ENCODE measurements at places on chromosomes 16 and 17.

GRCh38 chr16:28192806-28193529 is 18.8 kb downstream of the XPO6 start:
- no peak for DNase-seq

DNA sequence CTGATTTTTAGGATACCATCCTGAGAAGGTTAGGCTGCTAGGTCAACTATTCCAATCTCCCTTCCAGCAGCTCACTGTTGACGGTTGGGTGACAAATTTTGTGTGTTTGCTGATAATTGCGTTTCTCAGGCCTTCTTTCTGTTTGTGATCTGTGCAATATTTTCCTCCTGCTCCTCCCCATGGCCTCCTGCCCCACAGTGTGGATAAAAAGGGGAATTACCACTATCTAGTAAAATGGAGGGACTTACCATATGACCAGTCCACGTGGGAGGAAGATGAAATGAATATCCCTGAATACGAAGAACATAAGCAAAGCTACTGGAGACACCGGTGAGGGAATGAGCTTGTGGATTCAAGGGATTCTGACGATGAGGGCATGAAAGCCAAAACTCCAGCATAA is 9.2 kb downstream of the CHD3 start:
- DNase-seq, result no peak

GRCh38 chr16:19831678-19832077 is 53.0 kb downstream of the GPRC5B start:
- DNase-seq, result no peak

DNA sequence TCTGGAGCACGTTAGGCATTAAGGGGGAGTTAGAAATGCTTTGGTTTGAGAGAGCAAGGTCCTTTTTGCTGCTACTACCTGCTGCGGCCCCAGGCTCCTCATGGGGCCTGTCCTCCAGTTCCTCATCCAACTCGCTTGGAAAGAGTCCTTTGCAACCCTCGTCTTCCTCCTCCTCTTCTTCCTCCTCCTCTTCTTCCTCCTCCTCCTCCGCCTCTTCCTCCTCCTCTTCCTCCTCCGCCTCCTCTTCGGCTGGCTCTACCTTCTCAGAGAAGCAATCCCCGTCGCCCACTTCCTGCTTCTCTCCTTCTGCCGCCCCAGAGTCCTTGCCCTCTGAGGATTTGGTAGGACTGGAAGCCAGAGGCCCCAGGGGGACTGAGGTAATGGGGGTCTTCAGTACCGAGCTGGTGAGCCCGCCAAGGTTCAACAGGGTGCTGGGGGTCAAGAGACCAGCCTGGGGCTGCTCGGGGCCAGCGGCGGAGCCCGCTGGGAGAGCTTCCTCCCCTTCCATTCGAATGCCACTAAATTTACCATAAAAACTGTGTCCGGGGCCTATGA is 89.3 kb downstream of the ZFHX3 start:
- no peak for DNase-seq

- no peak for DNase-seq
Observed at GRCh38 chr16:2512735-2513404, 882 bp upstream of the ATP6V0C start.

GRCh38 chr16:85270374-85270773 is 158.1 kb upstream of the CIBAR2 start:
- DNase-seq, result no peak

DNA sequence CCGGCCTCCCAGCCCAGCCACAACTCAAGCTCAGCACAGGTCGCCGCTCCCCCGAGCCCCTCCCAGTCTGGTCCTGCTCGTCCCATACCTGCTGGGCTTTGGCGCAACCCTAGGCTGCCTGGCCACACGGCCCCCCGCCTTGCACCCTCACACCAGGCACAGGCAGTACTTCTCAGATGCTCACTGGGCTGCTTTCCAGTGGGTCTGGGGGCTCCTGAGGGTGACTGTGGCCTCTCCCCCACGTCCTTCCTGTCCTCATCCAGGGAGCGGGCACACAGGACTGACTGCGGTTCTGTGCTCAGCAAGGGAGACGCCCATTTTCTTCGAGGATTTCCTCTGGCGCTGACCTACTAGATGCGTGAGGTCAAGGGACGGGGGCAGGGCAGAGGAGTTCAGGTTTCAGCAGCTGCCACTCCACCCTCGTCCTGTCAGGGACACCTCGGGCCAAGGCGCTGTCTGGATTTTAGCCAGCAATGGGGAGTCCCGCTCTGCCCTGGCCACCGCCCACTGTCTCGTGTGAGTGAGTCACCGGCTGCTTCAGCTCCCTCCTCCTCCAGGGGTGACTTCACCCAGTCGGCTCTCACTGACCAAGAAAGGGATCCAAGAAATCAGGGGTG is 115.8 kb downstream of the NPIPB11 start:
- no peak for DNase-seq

All from D341Med (cell line).